Articular chondrocyte of knee joint (primary cell): ENCODE measurements at places on chromosomes 13 and 19. TPM values are rescaled to one million over a fixed set of nuclear protein-coding genes. Genes with fewer than 3 reads are reported as not detected.

Gene CPT1C
- 16.8 and 21.6 TPM in 2 replicates for total RNA-seq

Gene UPK1A
- total RNA-seq: not detected in 2 replicates

Gene SLC25A41
- 0.11 TPM in 1 of 2 replicates, not detected in the other for total RNA-seq

Gene CDX2
- total RNA-seq: not detected in 2 replicates

Gene LIM2
- total RNA-seq: not detected in 2 replicates

Gene LRRC25
- total RNA-seq: 0.22 and 0.39 TPM in 2 replicates

Gene ERICH6B
- total RNA-seq: not detected in 2 replicates

Gene ZNF345
- total RNA-seq: 3.5 and 5.0 TPM in 2 replicates

Gene VSTM2B
- total RNA-seq: not detected in 2 replicates

Gene CLC
- total RNA-seq: not detected in 2 replicates

Gene ARRDC2
- 13.6 and 14.9 TPM in 2 replicates for total RNA-seq

Gene SHISA7
- not detected in 2 replicates for total RNA-seq

Gene ZNF415
- total RNA-seq: 10.1 and 18.5 TPM in 2 replicates

Gene GPR183
- total RNA-seq: 0.11 and 0.52 TPM in 2 replicates

Gene SIAH3
- under 0.01 TPM in 1 of 2 replicates, not detected in the other for total RNA-seq

Gene ALG5
- total RNA-seq: 51.5 and 72.3 TPM in 2 replicates

Gene FGF22
- total RNA-seq: not detected in 2 replicates

Gene CHST8
- total RNA-seq: under 0.01 TPM in 1 of 2 replicates, not detected in the other
